Fibroblast of the aortic adventitia (primary cell): ENCODE measurements at places on chromosomes 3 and 15.

GRCh38 chr3:99108508-99108907 lies 207.0 kb upstream of the DCBLD2 start:
- DNase-seq: peak; percentile 97

GRCh38 chr3:124336067-124336656 lies 344.2 kb upstream of the ROPN1 start:
- no peak for DNase-seq

DNA sequence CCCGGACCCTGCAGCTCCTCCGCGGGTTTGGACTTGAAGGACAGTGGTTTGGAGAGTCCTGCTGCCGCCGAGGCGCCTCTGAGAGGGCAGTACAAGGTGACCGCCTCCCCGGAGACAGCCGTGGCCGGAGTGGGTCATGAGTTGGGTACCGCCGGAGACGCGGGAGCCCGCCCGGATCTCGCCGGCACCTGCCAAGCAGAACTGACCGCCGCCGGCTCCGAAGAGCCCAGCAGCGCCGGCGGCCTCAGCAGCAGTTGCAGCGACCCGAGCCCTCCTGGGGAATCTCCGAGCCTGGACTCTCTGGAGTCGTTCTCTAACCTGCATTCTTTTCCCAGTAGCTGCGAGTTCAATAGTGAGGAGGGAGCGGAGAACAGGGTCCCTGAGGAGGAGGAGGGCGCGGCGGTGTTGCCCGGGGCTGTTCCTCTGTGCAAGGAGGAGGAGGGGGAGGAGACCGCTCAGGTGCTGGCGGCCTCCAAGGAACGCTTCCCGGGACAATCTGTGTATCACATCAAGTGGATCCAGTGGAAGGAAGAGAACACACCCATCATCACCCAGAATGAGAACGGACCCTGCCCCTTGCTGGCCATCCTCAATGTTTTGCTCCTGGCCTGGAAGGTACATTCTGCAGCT lies 634 bp downstream of the MINDY2 start:
- DNase-seq: peak; percentile 11

- no peak for DNase-seq
These were observed 299.6 kb downstream of the CACNA2D3 start for GRCh38 chr3:54421943-54422342.

GRCh38 chr15:37106490-37107001 lies 6.2 kb upstream of the MEIS2 start:
- peak; percentile 71 for DNase-seq

GRCh38 chr15:39778021-39778420 lies 4.6 kb downstream of the FSIP1 start:
- no peak for DNase-seq

GRCh38 chr15:89835176-89835564 lies 20.5 kb upstream of the ANPEP start:
- no peak for DNase-seq

DNA sequence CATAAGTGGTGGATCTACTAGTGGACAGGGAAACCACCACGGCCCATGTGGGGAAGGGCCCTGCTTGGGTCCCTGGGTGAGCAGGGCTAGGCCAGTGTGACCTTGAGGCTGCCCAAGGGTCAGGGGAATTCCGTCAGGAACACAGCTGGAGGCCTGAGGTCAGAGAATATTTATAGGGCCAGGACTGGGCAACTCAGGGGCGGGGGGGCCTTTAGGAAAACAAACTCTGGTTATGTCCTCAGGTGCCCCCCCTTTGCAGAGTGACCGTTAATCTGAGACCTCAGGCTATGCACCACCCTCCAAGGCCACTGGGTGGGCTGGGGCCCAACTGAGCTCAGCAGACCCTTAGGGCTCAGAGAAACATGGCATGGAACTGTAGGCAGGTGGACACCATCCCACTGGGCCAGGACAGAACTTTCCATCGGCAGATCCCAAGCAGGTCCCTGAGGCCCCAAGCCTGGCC lies 2.5 kb downstream of the TWF2 start:
- no peak for DNase-seq

DNA sequence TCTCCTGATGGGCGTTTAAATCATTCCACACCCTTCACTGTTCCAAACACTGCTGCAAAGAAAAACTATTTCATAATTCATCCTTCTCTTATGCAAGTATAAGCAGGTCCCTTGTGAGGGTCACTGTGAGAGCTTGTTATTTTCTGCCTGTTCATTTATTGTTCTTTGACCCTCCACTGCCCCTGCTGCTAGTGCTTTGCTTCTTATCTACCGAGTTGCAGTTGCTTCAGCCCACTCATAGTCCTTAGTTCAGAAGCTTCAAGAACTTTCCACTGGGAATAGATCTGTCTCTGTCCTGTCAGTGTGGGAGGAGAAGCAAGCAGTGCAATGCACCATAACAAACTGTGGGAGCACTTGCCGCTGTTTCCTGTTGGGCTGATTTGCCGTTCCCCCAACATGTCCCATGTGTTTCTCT lies 39.8 kb downstream of the RIOX2 start:
- peak; percentile 17 for DNase-seq

GRCh38 chr3:188589071-188589470 lies 435.1 kb downstream of the LPP start:
- no peak for DNase-seq
